Central memory CD8-positive, alpha-beta T cell (primary cell): ENCODE measurements at places on chromosomes 5 and 9.

GRCh38 chr9:134419684-134420076 is 93.4 kb downstream of the RXRA start:
- DNase-seq: no peak

- DNase-seq: no peak
Measured at GRCh38 chr9:128762671-128763449, 8.9 kb downstream of the ZER1 start.

DNA sequence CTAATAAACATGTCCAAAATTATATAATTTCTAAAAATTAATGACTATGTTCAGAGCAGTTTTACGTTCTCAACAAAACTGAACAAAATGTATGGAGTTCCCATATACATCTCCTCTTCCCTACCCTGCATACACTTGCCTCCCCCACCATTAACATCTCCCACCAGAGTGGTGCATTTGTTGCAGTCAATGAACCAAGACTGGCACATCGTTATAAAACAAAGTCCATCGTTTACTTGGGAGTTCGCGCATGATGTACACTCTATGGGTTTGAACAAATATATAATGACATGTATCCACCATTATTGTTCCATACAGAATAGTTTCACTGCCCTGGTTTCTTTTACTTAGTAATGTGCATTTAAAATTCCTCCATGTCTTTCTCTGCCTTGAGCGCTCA is 130.1 kb downstream of the APBA1 start:
- DNase-seq: no peak

DNA sequence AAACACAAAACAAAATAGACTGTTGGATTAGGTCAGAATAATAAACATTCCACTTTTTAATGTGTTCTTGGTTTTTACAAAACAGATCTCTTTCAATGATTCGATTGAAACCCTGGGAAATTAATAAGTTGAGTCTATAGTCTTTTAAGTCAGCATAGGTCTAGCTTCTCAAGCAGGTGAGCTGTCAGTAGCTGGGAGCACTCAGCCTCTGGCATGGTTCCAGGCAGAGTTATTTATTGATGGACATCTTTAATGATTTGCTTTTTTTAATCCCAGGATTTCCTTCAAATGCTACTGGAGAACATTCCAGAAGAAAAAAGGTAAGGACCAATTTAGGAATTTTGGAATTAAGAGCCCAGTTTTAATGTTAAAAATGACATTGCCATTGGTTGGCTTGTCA is 241.0 kb downstream of the AOPEP start:
- DNase-seq: no peak

DNA sequence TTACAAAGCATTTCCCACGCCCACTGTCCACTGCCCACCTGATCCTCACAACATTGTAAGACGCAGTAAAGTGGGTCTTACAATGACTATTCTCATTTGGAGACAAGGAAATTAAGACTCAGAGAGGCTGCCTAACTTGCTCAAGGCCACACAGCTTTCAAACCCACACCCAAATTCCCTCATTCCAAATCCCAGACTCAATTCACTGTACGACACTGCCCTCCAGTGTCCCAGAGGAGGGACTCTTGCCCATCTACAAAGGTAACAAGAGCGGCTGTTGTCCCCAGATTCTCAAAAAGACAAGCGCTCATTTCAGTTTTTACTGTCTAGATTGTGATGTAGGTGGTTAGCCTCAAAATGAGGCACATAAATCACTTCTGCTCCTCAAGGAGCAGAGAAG is 184.6 kb downstream of the ACTL7B start:
- DNase-seq: no peak

DNA sequence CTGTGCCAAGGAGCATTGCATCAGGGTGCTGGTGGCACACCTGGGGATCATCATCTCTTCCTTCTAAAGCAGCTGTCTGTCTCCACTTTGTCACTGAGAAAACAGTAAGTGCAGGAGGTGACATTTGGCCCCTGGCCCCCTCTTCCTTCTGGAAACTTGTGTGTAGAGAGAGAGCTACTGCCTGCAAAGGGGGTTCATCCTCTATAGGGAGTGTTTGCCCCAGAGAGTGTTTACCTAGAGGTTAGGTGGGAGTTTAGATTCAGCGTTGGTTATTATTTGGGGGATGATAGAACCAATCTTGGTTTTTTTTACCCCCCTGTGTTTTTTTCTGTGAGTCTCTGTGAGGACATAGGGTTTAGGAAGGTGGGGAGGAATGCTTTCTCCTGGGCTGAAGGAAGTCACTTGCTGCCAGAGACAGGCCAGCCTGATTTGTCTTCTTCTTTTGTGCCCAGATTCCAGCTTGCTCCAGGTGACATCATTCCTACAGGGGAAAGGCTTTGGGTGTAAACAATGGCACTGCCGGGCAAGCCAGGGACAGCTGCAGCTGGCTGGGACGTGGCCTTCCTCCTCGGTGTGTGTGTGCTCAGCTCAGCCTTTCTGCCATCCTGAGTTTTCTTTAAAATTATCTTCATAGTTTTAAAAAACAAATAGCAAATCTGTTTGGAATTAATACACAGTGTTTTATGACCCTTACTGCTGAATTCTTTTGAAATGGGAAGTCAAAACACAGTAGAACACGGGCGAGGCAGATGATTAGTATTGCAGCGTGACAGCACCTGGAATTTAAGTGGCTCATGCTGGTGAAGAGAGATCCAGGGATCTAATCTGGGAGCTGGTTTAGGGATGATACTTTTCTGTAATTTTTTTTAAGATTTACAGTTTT is 24.5 kb downstream of the PRRC2B start:
- no peak for DNase-seq

DNA sequence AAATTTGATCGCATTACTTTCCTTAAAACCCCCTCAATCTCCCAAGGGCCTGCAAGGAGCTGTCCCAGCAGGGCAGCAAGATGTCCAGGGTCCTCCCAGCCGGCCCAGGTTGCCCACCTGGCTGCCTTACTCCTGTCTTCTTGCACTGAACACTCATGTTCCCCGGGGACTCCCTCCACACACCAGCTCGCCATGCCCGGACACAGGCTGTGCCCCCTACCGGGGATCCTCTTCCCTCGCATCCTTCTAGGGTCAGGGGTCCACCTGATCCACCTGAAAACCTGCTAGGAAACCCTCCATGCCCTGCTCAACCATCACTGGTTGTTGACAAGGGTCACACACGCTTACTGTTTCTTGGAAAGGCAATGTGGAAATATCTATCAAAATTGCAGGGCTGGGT is 172.0 kb upstream of the MSX2 start:
- DNase-seq: no peak

GRCh38 chr9:2787065-2787464 is 56.8 kb downstream of the PUM3 start:
- no peak for DNase-seq

DNA sequence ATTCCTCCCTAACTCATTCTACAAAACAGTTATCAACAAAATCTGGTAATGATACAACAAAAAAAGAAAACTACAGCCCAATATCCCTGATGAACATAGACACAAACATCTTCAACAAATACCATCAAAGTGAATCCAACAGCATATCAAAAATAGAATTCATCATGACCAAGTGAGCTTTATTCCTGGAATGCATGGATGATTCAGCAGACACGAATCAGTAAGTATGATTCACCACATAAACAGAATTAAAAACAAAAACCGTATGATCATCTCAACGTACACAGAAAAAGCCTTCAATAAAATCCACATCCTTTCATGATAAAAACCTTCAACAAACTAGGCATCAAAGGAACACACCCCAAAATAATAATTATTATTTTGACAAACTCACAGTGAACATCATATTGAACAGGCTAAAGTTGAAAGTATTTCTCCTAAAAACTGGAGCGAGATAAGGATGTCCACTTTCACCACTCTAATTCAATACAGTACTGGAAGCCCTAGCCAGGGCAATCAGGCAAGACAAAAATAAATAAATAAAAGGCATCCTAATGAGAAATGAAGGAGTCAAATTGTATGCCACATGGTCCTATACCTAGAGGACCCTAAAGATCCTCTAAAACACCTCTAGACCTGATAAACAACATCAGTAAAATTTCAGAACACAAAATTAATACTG is 305.1 kb upstream of the RGMB start:
- DNase-seq: no peak

GRCh38 chr5:172086194-172086975 is 79.9 kb upstream of the FBXW11 start:
- DNase-seq: no peak

DNA sequence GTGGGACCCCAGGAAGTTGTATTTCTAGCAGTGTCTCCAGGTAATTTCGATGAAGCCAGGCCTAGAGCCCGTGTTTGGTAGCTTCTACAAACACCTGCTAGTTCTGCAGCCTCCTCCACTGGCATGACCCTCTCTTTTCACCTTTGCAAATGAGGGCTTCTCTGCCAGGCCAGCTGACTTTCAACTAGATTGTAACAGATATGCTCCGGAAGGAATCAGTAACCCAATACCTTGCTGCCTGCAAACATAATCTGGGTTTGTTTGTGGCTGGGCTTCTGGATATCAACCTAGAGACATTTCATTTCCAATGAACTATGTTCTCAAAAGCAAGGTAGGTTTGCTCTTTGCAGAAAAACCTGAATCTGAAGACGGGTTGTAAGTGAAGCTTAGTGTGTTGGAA is 354.8 kb downstream of the DMRT2 start:
- DNase-seq: no peak

DNA sequence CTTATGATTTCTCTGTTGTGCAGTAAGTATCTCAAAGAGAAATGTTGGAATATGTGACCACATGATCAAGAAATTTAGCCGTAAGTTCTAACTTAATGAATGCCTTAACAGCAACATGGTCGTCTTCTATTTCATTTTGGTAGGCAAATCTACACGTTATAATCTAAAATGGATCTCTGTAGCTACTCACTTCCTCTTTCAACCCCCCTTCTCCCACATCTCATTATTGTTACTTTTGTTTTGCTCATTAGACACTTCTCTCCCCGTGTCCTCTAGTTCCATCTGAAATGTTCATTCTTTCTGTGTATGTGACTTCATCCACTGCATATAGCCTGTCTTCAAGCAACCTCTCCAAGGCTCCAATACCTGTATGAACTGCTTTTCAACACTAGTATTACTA is 27.1 kb upstream of the LPAR1 start:
- DNase-seq: no peak

DNA sequence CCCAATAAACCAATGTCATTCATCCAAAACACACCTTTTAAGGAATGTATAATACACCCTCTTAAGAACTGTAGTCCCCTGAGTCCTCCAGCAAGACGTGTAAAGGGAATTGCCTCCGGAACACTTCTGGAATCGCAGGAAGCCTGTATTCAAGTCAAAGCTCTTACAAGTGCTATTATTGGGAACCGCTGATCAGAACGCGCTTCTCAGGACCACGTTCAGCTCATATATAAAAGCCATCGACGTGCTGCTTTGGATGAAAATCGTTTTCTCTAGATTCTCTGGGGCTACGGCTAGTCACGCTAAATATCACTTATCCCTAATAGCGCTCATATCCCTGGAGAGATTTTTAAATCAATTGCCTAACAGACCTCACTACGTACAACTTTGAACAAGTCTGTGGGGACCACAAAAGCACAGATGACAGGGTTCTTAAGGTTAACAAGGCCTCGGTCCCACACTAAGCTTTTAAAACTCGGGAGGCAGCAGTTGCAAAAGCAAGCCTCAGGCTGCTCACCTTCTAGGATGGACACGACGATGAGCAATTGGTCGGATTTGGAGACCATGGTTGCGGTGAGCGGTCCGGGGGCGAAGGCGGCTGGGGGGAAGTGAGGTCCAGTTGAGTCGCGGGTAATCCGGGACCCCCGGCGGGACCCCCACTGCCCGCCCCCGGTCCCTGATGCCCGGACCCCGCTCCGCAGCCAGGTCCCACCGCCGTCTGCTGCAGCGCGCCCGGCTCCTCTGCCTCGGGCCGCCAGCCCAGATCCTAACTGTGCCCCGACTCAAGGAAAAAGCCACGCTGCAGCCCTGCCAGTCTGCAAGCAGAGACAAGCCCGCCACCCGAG is 548 bp downstream of the CEP120 start:
- DNase-seq: peak; percentile 30

DNA sequence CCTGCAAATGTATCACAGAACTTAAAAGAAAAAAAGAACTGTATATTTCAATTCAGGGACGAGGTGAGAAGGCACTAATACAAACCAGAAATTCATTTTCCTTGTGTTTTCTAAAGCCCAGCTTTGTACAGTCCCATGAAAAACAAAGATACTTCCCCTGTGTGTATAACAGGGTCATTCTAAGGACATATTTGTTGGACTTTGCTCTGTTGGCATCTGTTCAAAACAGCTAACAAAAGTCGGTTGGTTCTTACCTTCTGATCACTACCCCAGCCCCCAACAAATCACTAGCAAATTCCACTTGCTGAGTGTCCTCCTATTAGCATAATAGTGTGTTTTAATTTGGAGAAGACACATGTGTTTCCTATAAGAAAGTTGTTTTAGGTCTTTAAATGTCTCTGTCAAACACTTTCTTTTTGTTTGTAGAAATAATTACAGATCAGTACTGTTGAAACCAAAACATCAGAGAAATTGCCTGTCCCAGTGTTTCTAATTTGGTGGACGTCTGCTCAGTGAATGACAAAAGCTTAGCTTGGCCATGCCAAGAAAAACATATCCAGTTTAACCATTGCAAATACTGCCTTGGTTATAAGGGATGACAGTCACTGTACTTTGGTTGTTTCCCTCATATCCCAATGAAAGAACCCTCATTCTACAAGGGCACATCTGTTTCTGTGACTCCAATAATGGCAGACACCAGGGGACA is 480.5 kb downstream of the EBF1 start:
- no peak for DNase-seq

- DNase-seq: no peak
Measured at GRCh38 chr9:26754509-26755164, 138.0 kb downstream of the CAAP1 start.

GRCh38 chr9:118209343-118209742 is 505.1 kb downstream of the TLR4 start:
- no peak for DNase-seq

- no peak for DNase-seq
Measured at GRCh38 chr5:130868186-130868840, 296.7 kb downstream of the HINT1 start.

DNA sequence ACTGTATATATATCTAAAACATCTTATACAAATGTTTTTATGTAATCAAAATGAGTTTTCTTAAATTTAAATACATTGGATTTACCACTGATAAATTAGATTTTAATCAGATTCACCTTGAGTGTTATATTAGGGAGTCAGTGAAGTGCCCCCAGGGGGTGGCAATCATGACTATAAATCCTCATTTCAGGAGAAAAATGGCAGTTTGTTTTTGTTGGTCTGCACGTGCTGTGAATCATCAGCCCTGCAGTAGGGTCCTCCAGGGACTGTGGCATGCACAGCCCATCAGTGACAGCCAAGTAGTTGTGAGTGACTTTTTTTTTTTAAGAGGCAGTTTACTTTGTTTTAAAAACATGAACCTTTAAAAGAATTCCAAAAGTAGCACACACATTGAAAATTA is 65.2 kb downstream of the ZSWIM6 start:
- DNase-seq: no peak

- peak; percentile 84 for DNase-seq
Measured at GRCh38 chr9:128159784-128160602, at the start of gene BBLN. TSS of gene BBLN (plus strand) at chr9:128160265. CDS start at chr9:128160408, 143 bp downstream.
